ENCODE measurements at places on chromosomes 2 and 18.

DNA sequence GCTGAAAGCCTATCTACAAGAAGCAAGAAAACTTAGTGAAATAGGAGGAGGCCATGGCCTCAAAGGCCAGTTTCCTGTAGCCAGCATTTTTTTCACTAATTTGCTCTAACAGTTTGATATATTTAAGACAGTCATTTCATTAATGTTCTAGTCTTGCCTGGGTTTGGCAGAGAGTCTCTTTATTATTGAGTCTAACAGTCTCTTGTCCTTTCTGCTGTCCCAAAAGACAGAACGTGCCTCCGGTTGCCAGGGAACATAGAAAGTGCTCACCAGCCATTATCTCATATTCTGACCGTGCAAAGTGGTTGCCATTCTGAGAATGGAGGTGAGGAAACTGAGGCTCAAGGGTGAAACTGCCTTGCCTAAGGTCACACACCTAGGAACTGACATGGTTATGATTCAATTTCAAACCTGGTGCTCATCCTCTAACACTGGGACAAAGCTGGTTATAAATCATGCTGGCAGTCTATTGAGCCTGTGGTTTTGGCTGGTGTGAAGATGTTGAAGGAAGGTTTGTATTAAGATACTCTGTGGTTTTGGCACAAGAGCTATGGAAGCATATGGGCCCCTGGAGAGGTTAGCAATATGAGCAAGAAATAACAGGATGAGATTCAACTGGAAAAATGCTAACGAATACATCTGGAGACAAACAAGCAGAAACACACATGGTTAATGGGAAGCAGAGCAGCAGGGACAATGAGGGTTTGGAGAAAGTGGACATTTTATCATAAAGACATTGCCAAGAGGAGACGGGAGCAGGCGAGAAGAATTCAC, 903.3 kb upstream of the KLHL29 start:
- no peak for DNase-seq

DNA sequence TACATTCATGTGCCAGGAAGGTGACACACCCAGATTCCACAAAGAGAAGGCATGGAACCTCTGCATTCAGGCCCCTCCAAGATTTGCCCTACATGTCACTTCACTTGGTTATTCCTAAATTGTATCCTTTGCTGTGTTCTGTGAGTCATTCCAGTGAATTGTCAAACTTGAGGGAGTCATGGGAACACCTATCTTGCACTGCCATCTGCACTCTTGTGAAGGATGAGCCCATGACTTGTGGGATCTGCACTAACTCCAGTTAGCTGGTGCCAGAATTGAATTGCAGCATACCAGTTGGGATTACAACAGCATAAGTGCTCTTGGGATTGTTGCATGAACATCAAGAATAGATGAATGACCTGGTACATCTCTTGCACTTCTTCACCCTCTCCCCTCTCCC, 1288.0 kb upstream of the ZEB2 start:
- no peak for DNase-seq

DNA sequence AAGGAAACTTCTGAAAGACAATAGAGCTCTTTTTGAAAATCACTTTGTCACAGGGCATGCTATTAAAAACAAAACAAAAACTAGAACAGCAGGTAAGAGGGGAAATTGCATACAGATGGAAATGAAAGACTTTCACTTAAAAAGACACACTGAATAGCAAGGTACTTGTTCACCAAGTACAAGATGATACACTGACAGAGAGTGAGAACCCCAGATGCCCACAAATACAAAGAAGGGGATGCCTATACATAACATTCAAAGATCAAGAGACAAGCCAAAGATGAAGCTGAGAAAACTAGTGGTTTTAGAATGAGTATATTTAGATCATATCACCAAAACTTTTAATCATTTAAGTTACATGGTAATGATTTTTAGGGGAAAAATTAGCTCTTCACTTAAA, 60.7 kb downstream of the ASXL2 start:
- no peak for DNase-seq

DNA sequence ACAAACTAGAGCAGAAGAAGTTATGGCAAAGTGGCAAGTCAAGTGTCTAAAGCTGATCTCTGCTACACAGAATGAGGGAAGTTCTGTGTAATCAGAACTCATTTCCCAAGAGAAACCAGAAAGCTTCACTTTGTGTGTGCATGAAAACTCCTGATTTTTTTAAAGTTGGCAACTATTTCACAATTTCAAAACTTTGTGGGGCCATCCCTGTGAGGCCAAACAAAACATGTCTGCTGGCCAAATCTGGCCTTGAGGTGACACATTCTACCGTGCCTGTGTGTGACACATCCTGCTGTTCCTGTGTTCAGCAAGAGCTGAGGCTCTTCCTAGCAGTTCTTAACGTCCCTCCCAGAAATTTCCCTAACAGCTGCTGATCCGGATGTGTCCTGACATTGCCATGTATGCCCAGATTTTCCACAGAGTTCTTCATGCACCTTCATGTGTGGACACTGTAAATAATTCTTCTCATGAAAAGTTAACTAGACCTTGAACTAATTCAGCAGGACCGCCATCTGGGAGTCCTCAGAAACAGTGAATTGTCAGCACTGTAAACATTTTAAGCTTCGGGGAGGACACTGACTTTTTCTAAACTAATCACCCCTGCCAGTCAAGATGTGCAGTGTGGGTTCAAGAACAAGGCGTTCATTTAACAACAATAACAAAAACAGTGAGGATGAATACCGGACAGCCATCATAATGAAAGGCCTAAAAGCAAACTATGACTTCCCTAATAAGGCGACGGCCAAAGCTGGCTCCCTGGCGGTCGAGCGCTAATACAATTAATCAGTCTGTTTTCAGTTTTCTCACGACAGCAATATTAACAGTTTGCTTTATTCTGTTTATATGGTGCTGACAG, 99.0 kb downstream of the PLEKHM3 start:
- no peak for DNase-seq

GRCh38 chr2:219823574-219823973, 196.1 kb downstream of the SLC4A3 start:
- no peak for DNase-seq

DNA sequence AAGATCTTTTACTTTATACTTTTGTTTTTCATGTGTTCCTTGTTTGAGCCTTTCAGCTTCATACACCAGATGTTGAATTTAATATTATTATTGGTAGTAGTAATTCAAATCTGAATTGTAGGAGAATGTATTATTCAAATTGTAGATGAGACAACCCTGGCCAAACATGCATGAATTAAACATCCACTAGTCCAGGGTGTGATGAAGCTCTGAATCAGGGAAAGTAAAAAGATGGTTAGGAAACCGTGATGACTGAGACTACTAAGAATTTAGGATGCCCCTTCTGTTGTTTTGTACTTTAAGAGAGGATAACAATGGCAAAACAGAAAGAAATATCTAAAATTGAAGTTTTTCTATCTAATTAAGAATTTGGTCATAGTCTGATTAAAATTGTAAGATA, 227.8 kb upstream of the CDH2 start:
- DNase-seq = no peak

GRCh38 chr18:136433-136832, 21.9 kb upstream of the USP14 start:
- no peak for DNase-seq

Data from stimulated activated CD8-positive, alpha-beta memory T cell treated with anti-CD3 and anti-CD28 coated beads, Interleukin-4, amount 100 ng/mL, for 1 hour (primary cell).